ENCODE measurements at places on chromosomes 7 and 10.

DNA sequence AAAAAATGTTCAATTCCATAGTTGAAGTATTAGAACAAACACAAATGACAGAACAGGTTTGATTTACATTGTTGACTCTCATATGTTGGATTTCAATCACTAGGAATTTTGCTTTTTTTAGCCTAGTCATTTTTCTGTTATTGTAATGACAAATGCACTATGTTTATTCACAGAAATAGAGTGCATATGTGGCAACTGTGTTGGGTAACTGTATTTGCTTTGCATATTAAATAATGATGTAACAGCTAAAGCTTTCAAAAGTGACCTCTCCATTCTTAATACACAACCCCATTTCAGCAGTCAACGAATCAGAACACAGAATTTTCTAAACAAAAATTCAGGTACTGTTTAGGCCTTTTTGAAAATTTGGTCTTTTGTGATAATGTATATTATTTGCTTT, 54.0 kb upstream of the SLC26A5 start:
- DNase-seq, result no peak

DNA sequence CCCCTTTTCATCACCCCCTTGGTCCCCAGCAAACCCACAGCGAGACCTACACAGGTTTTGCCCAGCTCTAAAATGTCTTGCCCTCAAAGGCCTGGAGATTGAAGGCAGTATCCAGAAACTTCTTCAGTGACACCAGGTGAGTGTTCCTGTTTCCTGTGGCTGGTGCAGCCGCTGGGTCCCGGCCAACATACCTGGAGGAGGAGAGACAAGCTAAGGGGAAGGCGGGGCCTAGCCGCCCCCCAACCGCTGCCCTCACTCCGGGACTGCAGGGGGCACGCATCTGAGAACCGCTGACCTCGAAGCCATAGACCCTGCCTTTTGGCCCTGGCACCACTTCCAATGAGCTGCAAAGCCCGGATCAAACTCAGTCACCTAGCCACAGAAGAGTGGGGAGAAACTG, 27.0 kb downstream of the OGDHL start:
- no peak for DNase-seq

DNA sequence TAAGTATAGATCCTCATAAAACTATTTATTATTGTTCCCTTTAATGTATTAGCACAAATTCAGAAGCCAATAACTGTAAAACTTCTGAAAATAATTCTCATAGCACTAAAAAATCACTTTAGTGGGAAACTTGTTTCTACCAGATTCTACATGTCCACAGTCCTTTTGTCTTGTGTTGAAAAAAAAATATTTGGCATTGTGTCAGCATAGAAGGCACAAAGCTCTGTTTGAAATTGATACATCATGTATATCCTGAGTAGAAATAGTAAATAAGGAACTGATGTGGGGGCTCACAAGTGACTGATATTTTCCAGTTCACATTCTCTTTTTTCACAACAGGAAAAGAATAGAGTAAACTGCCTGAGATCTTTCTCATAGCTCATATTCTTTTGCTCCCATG, 134.6 kb downstream of the GRM3 start:
- no peak for DNase-seq

DNA sequence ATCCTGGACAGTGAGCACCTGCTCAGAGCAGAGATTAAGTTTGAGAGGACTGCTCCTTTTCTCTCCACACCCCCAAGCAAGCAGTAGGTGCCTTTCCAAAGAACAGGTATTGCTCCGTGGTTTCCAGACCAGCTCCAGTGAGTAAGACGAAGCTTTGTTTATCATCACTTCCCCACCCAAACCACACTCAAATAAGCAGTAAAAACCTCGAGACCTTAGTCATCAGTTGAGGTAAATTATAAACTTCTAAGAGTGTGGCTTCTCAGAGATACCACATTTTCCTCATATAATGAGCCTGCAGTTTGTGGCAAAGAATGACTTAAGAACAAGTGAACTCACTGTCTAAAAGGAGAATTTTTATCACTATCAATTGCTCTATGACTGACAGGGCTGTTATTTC, 50.0 kb upstream of the GRB10 start:
- no peak for DNase-seq

GRCh38 chr10:110513949-110514348, 16.2 kb downstream of the DUSP5 start:
- DNase-seq, result no peak

- no peak for DNase-seq
Measured at GRCh38 chr10:102334101-102334500, 61.4 kb upstream of the NFKB2 start.

Data from activated T-helper 1 cell treated with anti-CD3 and anti-CD28 coated beads, Interleukin-2, amount 50 U/mL, for 16 hours (primary cell).